ENCODE measurements at places on chromosomes 1 and 21. TPM values are rescaled to one million over a fixed set of nuclear protein-coding genes. Genes with fewer than 3 reads are reported as not detected.

DNA sequence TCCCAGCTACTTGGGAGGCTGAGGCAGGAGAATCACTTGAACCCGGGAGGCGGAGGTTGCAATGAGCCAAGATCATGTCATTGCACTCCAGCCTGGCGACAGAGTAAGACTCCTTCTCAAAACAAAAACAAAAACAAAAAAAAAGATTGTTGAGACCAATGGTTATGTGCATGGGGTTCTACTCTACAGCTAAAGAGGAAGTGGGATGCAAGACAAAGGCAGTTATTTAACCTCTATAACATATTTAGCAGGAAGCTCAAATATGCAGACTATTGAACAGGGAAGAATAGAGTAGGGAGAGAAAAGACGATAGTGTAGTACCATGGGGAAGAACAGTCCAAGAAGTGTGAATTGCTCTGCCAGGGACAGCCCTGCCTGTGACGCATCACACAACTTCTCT, 227.7 kb downstream of the SMYD3 start:
- H3K27ac ChIP-seq: no peak overlapping the region
- H3K36me3 ChIP-seq: no peaks in the 10 kb centered on the region
- DNase-seq: no peak
- H3K27me3 ChIP-seq: no peaks in the 10 kb centered on the region
- H3K4me3 ChIP-seq: no peak overlapping the region
- H3K4me1 ChIP-seq: no peaks in the 10 kb centered on the region

TCHHL1 gene
- not detected for total RNA-seq

DNA sequence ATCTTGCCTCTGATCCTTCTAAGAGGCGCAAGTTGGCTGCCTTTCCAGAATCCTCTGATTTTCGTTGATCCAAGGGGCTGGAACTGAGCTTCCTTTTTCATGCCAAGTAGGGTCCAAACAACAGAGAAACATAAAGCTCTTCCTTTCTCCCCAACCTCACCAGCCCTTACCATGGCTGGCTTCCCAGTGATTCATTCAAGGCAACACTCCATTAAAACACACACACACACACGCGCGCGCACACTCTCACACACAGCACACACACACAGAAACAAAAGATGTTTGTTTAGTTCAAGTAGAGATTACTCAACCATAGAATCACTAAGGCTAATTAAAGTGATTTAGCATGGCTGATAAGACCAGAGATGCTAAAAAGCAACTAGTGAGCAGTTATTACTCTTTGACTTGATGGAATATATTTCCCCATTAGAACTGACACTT, 13.0 kb upstream of the GUCA2A start:
- peaks cover 13% of the 10 kb centered on the region for H3K4me1 ChIP-seq
- no peak overlapping the region for H3K27ac ChIP-seq
- H3K27me3 ChIP-seq: no peaks in the 10 kb centered on the region
- H3K4me3 ChIP-seq: no peak overlapping the region

BRDT gene
- total RNA-seq: 0.30 TPM

KIF14 gene
- total RNA-seq: not detected

GRCh38 chr1:199466961-199467360, 560.5 kb upstream of the NR5A2 start:
- DNase-seq: no peak
- no peaks in the 10 kb centered on the region for H3K27me3 ChIP-seq
- no peak overlapping the region for H3K4me3 ChIP-seq
- no peaks in the 10 kb centered on the region for H3K36me3 ChIP-seq
- H3K27ac ChIP-seq: no peak overlapping the region
- no peaks in the 10 kb centered on the region for H3K4me1 ChIP-seq
